ENCODE measurements at places on chromosomes 7 and 10. TPM values are rescaled to one million over a fixed set of nuclear protein-coding genes. Genes with fewer than 3 reads are reported as not detected.

- H3K4me1 ChIP-seq = no peaks in the 10 kb centered on the region
- no peak overlapping the region for H3K27ac ChIP-seq
These were observed 15.9 kb upstream of the ATP6V0A4 start for GRCh38 chr7:138813945-138814344.

The NPC1L1 gene
- 0.16 TPM for total RNA-seq

GRCh38 chr10:71436268-71437125 lies 39.8 kb downstream of the CDH23 start:
- no peak for DNase-seq
- H3K36me3 ChIP-seq = no peaks in the 10 kb centered on the region
- no peak overlapping the region for H3K4me3 ChIP-seq
- H3K27ac ChIP-seq = no peak overlapping the region
- no peaks in the 10 kb centered on the region for H3K4me1 ChIP-seq
- H3K27me3 ChIP-seq = no peaks in the 10 kb centered on the region

DNA sequence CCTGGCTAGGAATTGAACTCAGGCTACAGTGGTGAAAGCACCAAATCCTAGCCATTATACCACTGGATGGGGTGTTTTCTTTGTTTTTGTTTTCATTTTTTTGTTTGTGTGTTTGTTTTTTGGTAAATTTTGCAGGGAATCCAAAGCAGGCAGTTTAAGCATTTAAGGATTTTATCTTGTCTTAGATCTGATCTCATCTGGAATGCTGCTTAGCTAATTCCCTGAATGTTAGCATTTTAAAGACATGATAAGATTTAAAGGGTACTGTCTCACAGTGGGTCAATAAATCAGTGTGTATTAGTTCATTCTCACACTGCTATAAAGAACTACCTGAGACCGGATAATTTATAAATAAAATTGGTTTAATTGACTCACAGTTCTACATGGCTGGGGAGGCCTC lies 5.6 kb upstream of the MKLN1 start:
- H3K27ac ChIP-seq = no peak overlapping the region
- DNase-seq = no peak
- no peak overlapping the region for H3K4me3 ChIP-seq
- no peaks in the 10 kb centered on the region for H3K27me3 ChIP-seq
- H3K36me3 ChIP-seq = no peaks in the 10 kb centered on the region

GRCh38 chr10:63681993-63682697 lies 160.9 kb downstream of the REEP3 start:
- H3K27me3 ChIP-seq = no peaks in the 10 kb centered on the region
- H3K36me3 ChIP-seq = no peaks in the 10 kb centered on the region
- H3K27ac ChIP-seq = peak overlapping the region; percentile 39
- H3K4me3 ChIP-seq = no peak overlapping the region
- DNase-seq = no peak

DNA sequence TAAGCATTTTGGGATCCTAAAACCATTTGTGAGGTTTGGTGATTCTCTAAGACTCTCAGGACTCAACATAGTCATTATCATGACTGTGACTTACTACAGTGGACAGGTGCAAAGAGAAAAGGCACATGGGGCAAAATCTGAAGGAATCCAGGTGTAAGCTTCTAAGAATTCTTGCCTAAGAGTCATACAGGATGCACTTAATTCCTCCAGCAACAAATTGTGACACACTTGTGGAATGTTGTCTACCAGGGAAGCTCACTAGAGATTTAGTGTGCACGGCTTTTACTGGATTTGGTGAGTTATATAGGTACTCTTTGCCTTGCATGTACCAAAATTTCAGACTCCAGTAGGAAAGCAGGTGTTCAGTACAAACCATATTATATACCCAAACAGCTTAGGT lies 47.9 kb downstream of the WAC start:
- no peak overlapping the region for H3K27ac ChIP-seq
- H3K4me3 ChIP-seq = no peak overlapping the region
- no peak for DNase-seq
- H3K36me3 ChIP-seq = no peaks in the 10 kb centered on the region
- H3K4me1 ChIP-seq = no peaks in the 10 kb centered on the region
- no peaks in the 10 kb centered on the region for H3K27me3 ChIP-seq
